Epithelial cell of alveolus of lung (primary cell): ENCODE measurements at places on chromosomes 6 and 20. TPM values are rescaled to one million over a fixed set of nuclear protein-coding genes. Genes with fewer than 3 reads are reported as not detected.

SLC39A7 gene
- total RNA-seq: 125 and 202 TPM in 2 replicates

RAET1G gene
- total RNA-seq: 0.13 and 0.24 TPM in 2 replicates

ID1 gene
- 238 and 993 TPM in 2 replicates for total RNA-seq

SLC52A3 gene
- total RNA-seq: not detected in 2 replicates

RBPJL gene
- total RNA-seq: not detected in 2 replicates

UST gene
- total RNA-seq: 8.9 and 10.5 TPM in 2 replicates

CLIC5 gene
- 0.08 TPM in 1 of 2 replicates, not detected in the other for total RNA-seq

IL17A gene
- not detected in 2 replicates for total RNA-seq

FAM217A gene
- total RNA-seq: not detected in 2 replicates

DEFB132 gene
- total RNA-seq: not detected in 2 replicates

SLC17A1 gene
- total RNA-seq: not detected in 2 replicates

OPRM1 gene
- not detected in 2 replicates for total RNA-seq

MEP1A gene
- not detected in 2 replicates for total RNA-seq

SRSF12 gene
- total RNA-seq: 0.48 and 1.0 TPM in 2 replicates

ISM1 gene
- total RNA-seq: 0.08 and 0.26 TPM in 2 replicates

CRIP3 gene
- total RNA-seq: not detected in 2 replicates

DUSP22 gene
- total RNA-seq: 11.5 and 13.7 TPM in 2 replicates

MYH7B gene
- not detected in 2 replicates for total RNA-seq

TXNDC5 gene
- 249 and 451 TPM in 2 replicates for total RNA-seq
